ENCODE measurements at places on chromosomes 5 and 9. TPM values are rescaled to one million over a fixed set of nuclear protein-coding genes. Genes with fewer than 3 reads are reported as not detected.

Gene CDH12
- total RNA-seq = not detected

Gene SPATA31A3
- not detected for total RNA-seq

Gene SLC45A2
- not detected for total RNA-seq

Gene CDX1
- total RNA-seq = not detected

Gene BHMT
- total RNA-seq = not detected

Gene ZNF300
- 2.4 TPM for total RNA-seq

Gene SLC34A1
- total RNA-seq = 0.14 TPM

Gene FXN
- 23.2 TPM for total RNA-seq

Gene LOX
- not detected for total RNA-seq

Gene TNPO1
- 162 TPM for total RNA-seq

Gene GAPT
- not detected for total RNA-seq

Gene CDO1
- 0.16 TPM for total RNA-seq

Gene OR1L1
- not detected for total RNA-seq

Gene PCDHGC3
- total RNA-seq = 0.34 TPM

Gene FAM221B
- total RNA-seq = not detected

Gene OGN
- total RNA-seq = not detected

Gene ANGPTL2
- not detected for total RNA-seq

Gene IRX2
- not detected for total RNA-seq

Gene HCN1
- not detected for total RNA-seq

Gene CACNA1B
- total RNA-seq = 0.07 TPM

Gene KCNIP1
- total RNA-seq = not detected

Gene PHF24
- 0.18 TPM for total RNA-seq

Gene PHF19
- total RNA-seq = 169 TPM

Gene C1QTNF3
- total RNA-seq = 1.5 TPM

Gene ATP10B
- not detected for total RNA-seq

Gene PRR16
- total RNA-seq = not detected

Gene HRH2
- total RNA-seq = 12.3 TPM

Gene IRX1
- total RNA-seq = not detected

Gene FCN2
- not detected for total RNA-seq

Gene PHYKPL
- total RNA-seq = 68.4 TPM

Gene FOXD4L5
- total RNA-seq = 0.07 TPM

Gene GABRA6
- total RNA-seq = not detected

Gene PDE6A
- not detected for total RNA-seq

Gene AMBP
- not detected for total RNA-seq

Gene SCGB3A2
- not detected for total RNA-seq

Gene IFNK
- not detected for total RNA-seq

Gene TMOD1
- 1.5 TPM for total RNA-seq

Gene ZFP2
- total RNA-seq = 0.85 TPM

Gene LCN9
- not detected for total RNA-seq

Gene TCF7
- 94.8 TPM for total RNA-seq

Gene LCN2
- not detected for total RNA-seq

Gene PCDHGA11
- not detected for total RNA-seq

Gene KIF12
- not detected for total RNA-seq

Gene HOMER1
- total RNA-seq = 11.1 TPM

Gene CER1
- not detected for total RNA-seq

Gene PRRX2
- 0.57 TPM for total RNA-seq

Gene KCNN2
- not detected for total RNA-seq

Gene TIMD4
- 2.3 TPM for total RNA-seq

Gene LHX2
- total RNA-seq = not detected

Gene GLRA1
- total RNA-seq = not detected

Gene OCLN
- 0.57 TPM for total RNA-seq

Gene PRELID2
- 3.3 TPM for total RNA-seq

Gene PHPT1
- 98.9 TPM for total RNA-seq
